ENCODE measurements at places on chromosomes 1 and 21. TPM values are rescaled to one million over a fixed set of nuclear protein-coding genes. Genes with fewer than 3 reads are reported as not detected.

The ENAH gene
- total RNA-seq = 40.2 TPM

The ATP1A2 gene
- 173 TPM for total RNA-seq

The TMEM82 gene
- not detected for total RNA-seq

The REG4 gene
- not detected for total RNA-seq

The ZBTB37 gene
- total RNA-seq = 17.0 TPM

GRCh38 chr1:226446094-226446493 lies 38.2 kb upstream of the PARP1 start:
- no peaks in the 10 kb centered on the region for H3K36me3 ChIP-seq
- H3K27ac ChIP-seq = no peak overlapping the region
- DNase-seq = no peak
- no peak overlapping the region for H3K4me3 ChIP-seq
- no peaks in the 10 kb centered on the region for H3K27me3 ChIP-seq

DNA sequence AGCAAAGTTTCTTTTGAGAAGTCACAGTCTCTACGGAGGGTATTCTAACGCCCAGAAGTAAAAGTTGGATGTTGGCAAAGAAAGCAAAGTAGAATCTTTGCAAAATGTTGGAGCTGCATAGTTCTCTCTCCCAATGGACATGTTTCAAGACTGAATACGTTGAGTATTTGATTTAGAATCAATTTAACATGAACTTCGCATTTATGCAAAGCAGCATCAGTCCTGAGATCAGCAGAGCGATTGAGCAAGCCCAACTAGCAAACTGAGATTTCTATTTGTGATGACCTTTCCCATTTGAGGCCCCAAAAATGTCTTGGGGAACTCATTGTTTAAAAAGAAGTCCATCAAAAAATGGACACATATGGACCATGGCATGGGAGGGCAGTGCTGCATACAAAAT lies 8.0 kb downstream of the RUNX1 start:
- H3K4me3 ChIP-seq = no peak overlapping the region
- no peak overlapping the region for H3K27ac ChIP-seq
- no peaks in the 10 kb centered on the region for H3K4me1 ChIP-seq
- no peaks in the 10 kb centered on the region for H3K36me3 ChIP-seq
- DNase-seq = no peak

DNA sequence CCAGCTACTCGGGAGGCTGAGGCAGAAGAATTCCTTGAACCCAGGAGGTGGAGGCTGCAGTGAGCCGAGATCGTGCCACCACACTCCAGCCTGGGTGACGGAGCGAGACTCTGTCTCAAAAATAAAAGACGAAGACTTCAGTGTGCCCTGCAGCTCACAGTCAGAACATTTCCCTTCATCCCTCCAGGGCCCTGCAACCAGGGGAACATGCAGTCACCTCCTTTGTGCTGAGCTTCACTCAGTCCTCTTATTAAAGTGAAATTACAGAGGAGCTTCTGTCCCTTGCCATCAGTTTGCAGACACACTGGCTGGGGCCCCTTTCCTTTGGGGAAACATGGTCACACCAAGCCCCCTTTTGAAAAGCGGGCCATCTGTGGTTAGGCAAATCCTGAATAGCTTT lies 24.2 kb downstream of the FHAD1 start:
- H3K27me3 ChIP-seq = no peaks in the 10 kb centered on the region
- no peak for DNase-seq
- no peak overlapping the region for H3K4me3 ChIP-seq
- H3K27ac ChIP-seq = no peak overlapping the region

DNA sequence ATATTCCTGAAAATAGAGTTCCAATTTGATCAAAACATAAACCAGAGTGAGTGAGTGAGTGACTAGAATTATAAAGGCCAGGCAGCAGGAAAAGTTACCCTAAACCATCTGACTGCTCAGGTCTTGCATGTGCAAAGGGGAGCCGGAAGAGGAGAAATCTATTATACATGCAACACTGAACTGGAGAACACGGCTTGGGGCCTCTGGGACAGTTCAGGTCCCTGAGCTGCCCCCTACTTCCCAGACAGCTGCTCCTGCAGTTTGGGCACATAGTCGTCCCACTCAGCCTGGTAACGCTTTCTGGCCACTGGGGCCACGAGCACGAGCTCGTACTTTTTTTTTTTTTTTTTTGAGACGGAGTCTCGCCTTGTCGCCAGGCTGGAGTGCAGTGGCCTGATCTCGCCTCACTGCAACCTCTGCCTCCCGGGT lies 40.1 kb downstream of the PTPRC start:
- DNase-seq = no peak
- no peaks in the 10 kb centered on the region for H3K36me3 ChIP-seq

- H3K4me3 ChIP-seq = no peak overlapping the region
- DNase-seq = no peak
- no peaks in the 10 kb centered on the region for H3K4me1 ChIP-seq
- H3K36me3 ChIP-seq = no peaks in the 10 kb centered on the region
- no peak overlapping the region for H3K27ac ChIP-seq
These were observed 64.4 kb upstream of the ETS2 start for GRCh38 chr21:38741092-38741949.

GRCh38 chr1:66167267-66167666 lies 366.7 kb upstream of the SGIP1 start:
- DNase-seq = no peak
- no peaks in the 10 kb centered on the region for H3K4me1 ChIP-seq
- H3K36me3 ChIP-seq = no peaks in the 10 kb centered on the region
- no peak overlapping the region for H3K27ac ChIP-seq

DNA sequence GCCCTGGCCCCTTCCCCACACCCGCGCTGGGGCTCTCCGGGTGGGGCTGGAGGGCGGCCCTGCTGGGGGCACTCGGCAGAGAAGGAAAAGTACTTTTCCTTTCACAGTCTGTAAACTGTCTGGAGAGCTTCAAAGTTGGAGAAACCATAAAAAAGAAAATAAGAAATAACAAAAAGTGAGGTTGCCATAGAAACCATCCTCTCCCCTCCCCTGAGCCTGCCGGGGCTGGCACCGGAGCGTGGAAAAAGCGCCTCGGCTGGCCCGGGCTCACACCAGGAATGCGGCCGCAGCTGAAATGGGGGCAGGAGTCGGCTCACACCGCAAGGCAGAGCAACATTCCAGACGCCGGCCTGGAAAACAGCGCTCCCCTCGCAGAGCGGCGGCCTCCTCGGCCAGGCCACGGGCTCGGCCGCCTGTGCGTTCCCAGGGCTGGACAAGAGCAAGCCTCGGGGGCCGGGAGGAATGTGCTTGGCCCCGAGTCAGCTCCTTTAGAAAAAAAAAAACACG lies 69.2 kb downstream of the MORN1 start:
- H3K4me1 ChIP-seq = peaks cover 7% of the 10 kb centered on the region
- H3K27me3 ChIP-seq = no peaks in the 10 kb centered on the region
- H3K4me3 ChIP-seq = no peak overlapping the region
- DNase-seq = peak; percentile 65

GRCh38 chr21:40158366-40158765 lies 291.1 kb downstream of the PCP4 start:
- no peak overlapping the region for H3K4me3 ChIP-seq
- no peak for DNase-seq
- no peaks in the 10 kb centered on the region for H3K4me1 ChIP-seq
- H3K27ac ChIP-seq = peak overlapping the region; percentile 22
- no peaks in the 10 kb centered on the region for H3K36me3 ChIP-seq

- peaks cover 20% of the 10 kb centered on the region for H3K4me1 ChIP-seq
- no peak overlapping the region for H3K27ac ChIP-seq
- no peak for DNase-seq
- H3K36me3 ChIP-seq = no peaks in the 10 kb centered on the region
- H3K4me3 ChIP-seq = no peak overlapping the region
- H3K27me3 ChIP-seq = no peaks in the 10 kb centered on the region
These were observed 45.8 kb downstream of the SSBP3 start for GRCh38 chr1:54360165-54361005.

DNA sequence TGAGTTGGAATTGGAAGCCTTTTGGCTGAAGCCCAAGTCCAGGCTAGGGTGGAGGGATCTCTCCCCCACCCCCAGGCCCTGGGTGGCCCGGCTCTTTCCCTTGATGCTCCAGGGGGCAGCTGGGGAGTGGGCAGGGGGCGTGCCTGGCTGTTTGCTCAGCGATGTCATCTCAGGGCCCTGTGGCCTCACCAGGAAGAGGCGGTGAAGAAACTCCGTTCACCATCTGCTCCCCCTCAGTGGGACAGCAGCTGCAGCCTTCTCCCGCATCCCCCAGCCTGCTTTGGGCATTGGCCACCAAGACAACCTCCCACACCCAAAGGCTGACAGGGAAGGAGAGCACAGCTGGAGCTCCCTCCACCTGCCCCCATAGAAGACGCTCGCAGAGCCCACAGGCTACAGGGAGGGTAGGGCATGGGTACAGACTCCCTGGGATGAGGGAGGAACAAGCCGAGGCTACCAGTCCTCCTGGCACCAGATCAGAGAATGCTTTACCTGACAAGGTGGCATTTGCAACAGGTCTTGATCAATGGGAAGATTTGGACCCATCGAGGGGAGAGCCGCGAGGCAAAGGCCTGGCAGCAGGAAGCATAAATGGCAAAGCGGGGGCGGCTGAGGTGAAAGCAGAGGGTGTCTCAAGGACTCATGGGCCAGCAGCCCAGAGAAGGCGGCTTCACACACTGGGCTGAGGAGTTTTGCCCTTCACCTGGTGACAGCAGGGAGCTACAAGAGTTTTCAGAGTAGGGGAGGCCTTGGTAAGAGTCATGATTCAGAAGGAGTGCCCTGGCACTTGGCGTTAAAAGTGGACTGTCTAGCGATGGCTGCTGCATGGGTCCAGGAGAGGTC lies 6.5 kb upstream of the GUCA2A start:
- H3K27me3 ChIP-seq = no peaks in the 10 kb centered on the region
- DNase-seq = no peak
- H3K4me1 ChIP-seq = no peaks in the 10 kb centered on the region
- no peak overlapping the region for H3K27ac ChIP-seq
- no peak overlapping the region for H3K4me3 ChIP-seq

- peak overlapping the region; percentile 91 for H3K27ac ChIP-seq
- H3K4me3 ChIP-seq = peak overlapping the region; percentile 85
- DNase-seq = no peak
- no peaks in the 10 kb centered on the region for H3K27me3 ChIP-seq
These were observed 1.3 kb downstream of the FOXJ3 start for GRCh38 chr1:42333662-42334239.

DNA sequence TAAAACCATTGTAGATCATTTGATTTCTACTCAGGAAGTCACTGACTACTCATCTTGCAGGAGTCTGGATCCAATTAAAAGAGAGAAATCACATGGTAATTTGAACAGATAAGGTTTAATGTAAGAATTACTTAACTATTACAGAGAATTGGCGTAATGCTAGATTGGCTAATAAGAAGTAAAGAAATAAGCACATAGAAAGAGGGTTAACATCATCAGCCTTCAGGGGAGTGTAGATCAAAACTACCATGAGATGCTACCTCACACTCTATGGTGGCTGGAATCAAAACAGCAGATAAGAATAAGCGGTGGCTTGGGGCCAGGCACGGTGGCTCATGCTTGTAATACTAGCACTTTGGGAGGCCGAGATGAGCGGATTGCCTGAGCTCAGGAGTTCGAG lies 11.7 kb downstream of the ST3GAL3 start:
- H3K36me3 ChIP-seq = no peaks in the 10 kb centered on the region
- peaks cover 7% of the 10 kb centered on the region for H3K4me1 ChIP-seq

Data from tibial nerve (tissue), 4 donors.